ENCODE measurements at places on chromosomes 2 and 18.

DNA sequence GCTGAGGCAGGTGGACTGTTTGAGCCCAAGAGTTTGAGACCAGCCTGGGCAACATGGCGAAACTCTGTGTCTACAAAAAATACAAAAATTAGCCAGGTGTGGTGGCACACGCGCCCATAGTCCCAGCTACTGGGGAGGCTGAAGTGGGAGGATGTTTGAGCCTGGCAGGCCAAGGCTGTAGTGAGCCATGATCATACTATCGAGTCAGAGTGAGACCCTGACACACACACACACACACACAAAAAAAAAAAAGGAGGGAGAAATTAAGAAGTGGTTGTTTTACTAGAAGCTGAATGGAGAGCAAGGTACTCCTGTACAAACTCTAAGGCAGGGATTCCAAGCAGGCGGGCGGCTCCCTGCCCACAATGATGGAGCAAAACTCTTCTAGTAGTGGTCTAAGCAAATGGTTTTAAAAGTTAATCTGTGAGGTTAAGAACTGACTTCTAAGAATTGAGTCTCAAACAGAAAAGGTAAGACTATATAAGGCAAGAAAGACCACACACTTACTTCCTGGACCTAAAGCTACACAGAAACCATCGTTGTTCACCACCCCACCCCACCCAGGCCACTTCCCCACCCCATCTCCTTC is 2.6 kb downstream of the ANKRD44 start:
- no peak for DNase-seq

- peak; percentile 42 for DNase-seq
Observed at GRCh38 chr18:2002151-2002550, 569.2 kb downstream of the METTL4 start.

DNA sequence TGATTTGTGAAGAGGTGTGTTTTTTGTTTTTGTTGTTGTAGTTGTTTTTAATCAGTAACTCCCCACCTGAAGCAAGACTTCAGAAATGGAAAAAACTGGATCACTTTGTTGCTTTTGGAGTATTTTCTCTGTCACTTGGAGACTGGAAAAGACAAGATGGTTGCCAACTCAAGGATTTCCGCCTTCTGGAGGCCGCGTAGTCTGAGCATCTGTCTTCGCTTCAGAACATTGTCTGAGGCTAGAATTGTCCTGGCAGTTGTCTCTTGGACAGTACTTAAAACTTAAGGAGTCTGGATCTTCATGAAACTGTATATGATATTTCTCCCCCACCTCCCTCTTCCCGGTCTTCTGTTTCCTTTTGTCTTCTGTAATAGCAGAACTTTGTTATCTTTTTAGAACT is 67.7 kb downstream of the ARHGAP28 start:
- no peak for DNase-seq

DNA sequence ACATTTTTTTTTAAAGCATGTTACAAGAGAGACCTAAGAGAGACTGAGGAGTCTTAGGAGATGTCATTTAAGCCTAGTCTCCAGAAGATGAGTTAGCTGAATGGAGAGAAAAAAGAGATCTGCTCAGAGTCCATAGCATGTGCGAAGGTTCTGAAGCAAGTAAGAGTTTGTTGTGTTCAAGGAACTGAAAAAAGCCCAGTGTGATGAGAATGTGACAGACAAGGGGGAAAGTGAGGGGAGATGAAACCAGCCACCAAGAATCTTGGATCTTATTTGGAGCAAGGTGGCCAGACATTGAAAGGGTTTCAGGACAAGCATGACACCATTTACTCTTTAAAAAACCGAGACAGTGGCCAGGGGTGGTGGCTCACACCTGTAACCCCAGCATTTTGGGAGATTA is 5.2 kb upstream of the MOB1A start:
- no peak for DNase-seq

GRCh38 chr18:33983126-33983525 is 241.6 kb downstream of the NOL4 start:
- no peak for DNase-seq

DNA sequence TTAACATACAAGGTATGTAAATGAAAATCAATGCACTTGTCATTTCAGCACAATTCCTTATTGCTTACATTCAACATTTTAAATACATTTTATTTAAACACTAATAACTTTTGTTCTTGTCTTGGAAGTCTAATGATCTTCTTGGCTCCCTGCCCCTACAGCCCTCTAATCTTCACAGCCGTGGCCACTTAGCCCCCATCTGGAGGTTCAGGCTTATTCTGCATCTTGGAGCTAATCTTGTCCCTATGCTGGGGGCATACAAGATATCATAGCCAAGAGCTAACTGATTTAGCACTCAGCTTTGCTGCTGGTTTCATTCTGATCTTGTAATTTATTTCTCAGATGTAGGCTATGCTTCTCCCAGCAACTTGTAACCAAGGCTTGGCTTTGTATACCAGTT is 140.8 kb downstream of the TMEFF2 start:
- no peak for DNase-seq

- no peak for DNase-seq
Observed at GRCh38 chr18:595571-595970, 1.2 kb upstream of the CLUL1 start.

- DNase-seq: no peak
Observed at GRCh38 chr2:153165021-153165420, 313.5 kb downstream of the RPRM start.

- DNase-seq: no peak
Observed at GRCh38 chr18:76234676-76235060, 260.4 kb downstream of the ZNF516 start.

GRCh38 chr2:203059567-203060240 is 45.0 kb downstream of the NBEAL1 start:
- no peak for DNase-seq

DNA sequence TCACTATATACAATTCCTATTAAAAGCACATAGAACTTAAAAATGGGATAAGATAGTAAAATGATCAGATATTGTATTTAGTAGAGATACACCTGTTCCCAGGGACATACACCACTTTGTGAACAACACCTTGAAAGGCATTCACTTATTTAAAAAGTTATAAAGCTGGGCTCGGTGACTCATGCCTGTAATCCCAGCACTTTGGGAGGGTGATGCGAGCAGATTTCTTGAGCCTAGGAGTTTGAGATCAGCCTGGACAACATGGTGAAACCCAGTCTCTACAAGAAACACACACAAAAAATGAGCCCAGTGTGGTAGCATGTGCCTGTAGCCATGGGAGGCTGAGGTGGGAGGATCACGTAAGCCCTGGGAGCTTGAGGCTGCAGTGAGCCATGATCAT is 90.9 kb downstream of the RAPGEF4 start:
- DNase-seq: no peak

- DNase-seq: no peak
Observed at GRCh38 chr2:26646986-26647672, 6.0 kb upstream of the CIB4 start.

- no peak for DNase-seq
Observed at GRCh38 chr18:73621091-73621490, 526.5 kb downstream of the FBXO15 start.

GRCh38 chr2:171513719-171514160 is 8.5 kb upstream of the CYBRD1 start:
- no peak for DNase-seq

- DNase-seq: no peak
Observed at GRCh38 chr2:151996243-151997003, 102.4 kb downstream of the CACNB4 start.

DNA sequence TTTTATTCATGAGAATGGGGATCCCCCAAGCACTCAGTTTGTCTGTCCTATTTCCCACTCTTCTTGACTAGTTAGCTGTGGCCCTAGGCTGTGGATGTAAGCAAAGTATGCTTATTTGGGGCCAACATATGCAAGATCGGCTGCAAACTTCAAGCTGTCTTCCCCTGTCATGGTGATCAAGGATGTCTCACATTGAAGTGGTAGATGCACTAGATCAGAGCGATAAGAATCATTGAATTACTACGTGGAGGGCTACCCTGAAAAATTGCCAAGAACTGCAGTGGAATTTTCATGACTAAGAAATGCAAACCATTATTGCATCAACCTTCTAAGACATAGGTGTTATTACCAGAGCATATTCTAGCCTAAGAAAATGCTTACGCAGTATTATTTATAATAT is 527.4 kb downstream of the RNF144A start:
- no peak for DNase-seq

GRCh38 chr2:69619725-69620124 is 23.8 kb downstream of the AAK1 start:
- no peak for DNase-seq

Data from renal cortical epithelial cell (primary cell).